Liver (tissue), 10 donors: ENCODE measurements at places on chromosomes 3 and 15. TPM values are rescaled to one million over a fixed set of nuclear protein-coding genes. Genes with fewer than 3 reads are reported as not detected.

ACKR2 gene
- total RNA-seq: 19.3 TPM

DNA sequence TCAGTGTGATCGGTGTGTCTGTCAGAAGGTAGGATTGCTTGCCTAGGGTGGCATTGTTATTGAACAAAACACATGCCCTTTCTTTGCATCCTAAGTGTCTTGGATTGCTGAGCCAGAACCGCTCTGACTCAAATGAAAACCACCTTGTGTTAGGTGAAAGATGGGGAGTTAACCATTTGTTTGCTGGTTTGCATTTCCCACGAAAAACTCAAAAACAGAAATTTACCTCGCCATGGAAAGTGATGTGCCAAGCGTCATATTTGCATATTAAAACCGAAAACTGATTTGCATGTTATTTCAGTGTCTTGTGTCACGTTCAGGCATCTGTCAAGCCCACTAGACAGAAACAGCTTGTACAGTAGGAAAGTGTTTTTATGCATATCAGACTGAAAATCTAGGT is 474.6 kb upstream of the TPRG1 start:
- no peak overlapping the region for H3K4me3 ChIP-seq
- no peak overlapping the region for H3K27ac ChIP-seq
- peaks cover 3% of the 10 kb centered on the region for H3K4me1 ChIP-seq
- DNase-seq: no peak
- H3K27me3 ChIP-seq: no peaks in the 10 kb centered on the region

DNA sequence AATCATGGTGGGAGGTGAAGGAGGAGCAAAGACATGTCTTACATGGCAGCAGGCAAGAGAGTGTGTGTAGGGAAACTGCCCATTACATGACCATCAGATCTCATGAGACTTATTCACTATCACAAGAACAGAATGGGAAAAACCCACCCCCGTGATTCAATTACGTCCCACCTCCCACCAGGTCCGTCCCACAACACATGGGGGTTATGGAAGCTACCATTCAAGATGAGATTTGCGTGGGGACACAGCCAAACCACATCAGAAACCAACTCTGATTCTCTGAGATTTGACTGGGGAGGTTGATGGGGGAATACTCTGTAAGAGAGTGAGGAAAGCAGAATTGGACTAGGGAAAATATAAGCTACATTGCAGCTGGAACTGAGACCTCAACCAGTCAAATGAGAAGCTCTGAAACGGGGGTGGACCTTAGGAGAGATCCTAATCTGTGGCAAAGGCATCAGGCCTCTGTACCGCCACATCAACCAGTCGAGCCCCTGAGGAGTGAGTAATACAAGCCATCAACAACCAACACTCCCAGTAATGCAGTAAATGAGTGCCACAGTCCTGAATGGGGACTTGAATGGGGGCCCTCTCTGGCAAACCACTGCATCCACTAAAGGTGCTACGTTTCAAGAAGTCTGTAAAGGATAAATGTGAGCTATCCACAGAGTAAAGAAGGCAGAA is 207.9 kb upstream of the GADL1 start:
- DNase-seq: no peak
- H3K27ac ChIP-seq: no peak overlapping the region
- H3K27me3 ChIP-seq: no peaks in the 10 kb centered on the region
- no peaks in the 10 kb centered on the region for H3K4me1 ChIP-seq
- no peaks in the 10 kb centered on the region for H3K36me3 ChIP-seq

RAB6B gene
- total RNA-seq: 2.8 TPM

- DNase-seq: no peak
- H3K4me1 ChIP-seq: no peaks in the 10 kb centered on the region
- no peaks in the 10 kb centered on the region for H3K27me3 ChIP-seq
- H3K36me3 ChIP-seq: no peaks in the 10 kb centered on the region
- H3K4me3 ChIP-seq: no peak overlapping the region
- H3K27ac ChIP-seq: no peak overlapping the region
These were observed 41.6 kb upstream of the DLG1 start for GRCh38 chr3:197339841-197340520.

DNA sequence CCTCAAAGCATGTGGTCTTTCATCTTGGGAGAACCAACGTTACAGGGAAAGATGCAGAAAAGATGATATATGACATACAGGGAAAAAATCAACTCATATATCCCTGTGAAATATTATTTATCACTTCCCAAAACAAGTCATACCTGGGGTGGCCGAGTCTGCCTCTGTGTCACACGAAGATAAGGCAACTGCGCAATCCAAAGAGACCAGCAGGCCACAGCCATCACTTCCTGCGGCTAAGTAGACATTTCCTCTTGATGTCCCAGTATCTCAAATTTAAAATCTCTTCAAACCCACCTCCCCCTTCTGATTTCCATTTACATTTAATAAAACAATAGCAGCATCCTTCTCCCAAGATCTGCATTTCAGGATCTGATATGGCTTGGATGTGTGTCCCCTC is 71.5 kb downstream of the IGF2BP2 start:
- no peak overlapping the region for H3K27ac ChIP-seq
- H3K27me3 ChIP-seq: no peaks in the 10 kb centered on the region
- H3K4me1 ChIP-seq: no peaks in the 10 kb centered on the region
- no peaks in the 10 kb centered on the region for H3K36me3 ChIP-seq
- no peak for DNase-seq

GRCh38 chr15:65177901-65178300 is 7.2 kb downstream of the CLPX start:
- no peak overlapping the region for H3K27ac ChIP-seq
- peaks cover 24% of the 10 kb centered on the region for H3K4me1 ChIP-seq
- no peaks in the 10 kb centered on the region for H3K27me3 ChIP-seq
- no peak overlapping the region for H3K4me3 ChIP-seq

- no peaks in the 10 kb centered on the region for H3K27me3 ChIP-seq
- no peaks in the 10 kb centered on the region for H3K4me1 ChIP-seq
- H3K4me3 ChIP-seq: no peak overlapping the region
- H3K36me3 ChIP-seq: no peaks in the 10 kb centered on the region
- DNase-seq: no peak
These were observed 137.7 kb upstream of the GRM7 start for GRCh38 chr3:6723205-6723604.

TMEM212 gene
- not detected for total RNA-seq

ROPN1 gene
- total RNA-seq: not detected

DNA sequence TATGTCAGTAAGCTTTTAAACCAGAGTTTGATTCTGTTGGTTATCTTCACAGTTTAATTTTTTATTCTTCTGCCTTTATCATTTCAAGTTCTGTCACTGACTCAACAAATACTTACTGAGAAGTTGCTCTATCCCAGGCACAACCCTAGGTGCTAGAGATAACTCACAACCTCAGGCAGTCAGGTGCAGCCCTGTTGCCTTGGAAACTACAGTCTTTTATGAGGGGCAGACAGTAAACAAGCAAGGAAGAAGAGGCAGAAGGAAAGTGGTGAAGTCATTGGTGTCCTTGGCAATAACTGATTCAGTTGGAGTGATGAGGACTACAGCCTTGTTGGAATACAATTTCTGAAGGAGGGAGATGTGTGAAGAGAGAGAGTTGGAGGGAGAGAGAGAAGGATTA is 142.1 kb upstream of the LRTM1 start:
- H3K4me3 ChIP-seq: no peak overlapping the region
- no peaks in the 10 kb centered on the region for H3K27me3 ChIP-seq
- H3K27ac ChIP-seq: no peak overlapping the region
- no peak for DNase-seq

GRCh38 chr3:10189557-10190354 is 25.0 kb downstream of the IRAK2 start:
- peaks cover 2% of the 10 kb centered on the region for H3K36me3 ChIP-seq
- H3K27ac ChIP-seq: peak overlapping the region; percentile 84
- peaks cover 48% of the 10 kb centered on the region for H3K4me1 ChIP-seq
- no peak for DNase-seq
- no peak overlapping the region for H3K4me3 ChIP-seq

- H3K27ac ChIP-seq: no peak overlapping the region
- no peak for DNase-seq
- no peak overlapping the region for H3K4me3 ChIP-seq
- no peaks in the 10 kb centered on the region for H3K36me3 ChIP-seq
- H3K27me3 ChIP-seq: no peaks in the 10 kb centered on the region
These were observed 104.4 kb downstream of the THSD4 start for GRCh38 chr15:71219645-71220044.

NANOGP8 gene
- not detected for total RNA-seq

SI gene
- total RNA-seq: not detected

DNA sequence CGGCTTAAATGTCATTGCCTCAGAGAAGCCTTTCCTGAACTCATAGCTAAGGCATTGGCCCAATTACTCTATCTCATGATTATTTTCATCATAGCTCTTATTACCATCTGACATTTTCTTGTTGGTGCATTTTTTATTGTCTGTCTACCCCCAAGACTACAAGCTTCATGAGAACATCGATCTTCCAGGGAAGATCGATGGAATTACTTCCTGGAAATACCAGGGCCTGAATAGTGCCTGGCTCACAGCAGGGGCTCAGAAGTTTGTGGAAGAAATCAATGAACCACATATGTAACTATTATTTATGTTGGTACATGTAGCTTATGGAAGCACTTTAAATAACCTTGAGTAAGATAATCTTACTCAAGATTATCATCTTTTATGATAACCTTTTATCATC is 7.7 kb upstream of the MEF2A start:
- H3K27ac ChIP-seq: no peak overlapping the region
- no peaks in the 10 kb centered on the region for H3K4me1 ChIP-seq
- H3K4me3 ChIP-seq: no peak overlapping the region
- no peak for DNase-seq
- H3K27me3 ChIP-seq: no peaks in the 10 kb centered on the region
- no peaks in the 10 kb centered on the region for H3K36me3 ChIP-seq

CAV3 gene
- not detected for total RNA-seq

DNA sequence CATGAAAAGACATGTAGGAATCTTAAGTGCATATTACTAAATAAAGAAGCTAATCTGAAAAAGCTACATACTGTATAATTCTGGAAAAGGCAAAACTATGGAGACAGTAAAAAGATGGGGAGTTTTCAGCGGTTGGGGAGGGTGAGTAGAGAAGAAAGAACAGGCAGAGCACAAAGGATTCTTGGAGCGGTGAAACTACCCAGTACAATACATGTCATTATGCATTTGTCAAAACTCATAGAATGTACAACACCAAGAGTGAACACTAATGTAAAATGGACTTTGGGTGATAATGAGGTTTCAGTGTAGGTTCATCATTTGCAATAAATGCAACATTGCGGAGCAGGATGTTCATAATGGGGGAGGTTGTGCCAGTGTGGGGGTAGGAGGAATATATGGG is 45.5 kb upstream of the CMSS1 start:
- H3K36me3 ChIP-seq: no peaks in the 10 kb centered on the region
- H3K27me3 ChIP-seq: no peaks in the 10 kb centered on the region
- no peak overlapping the region for H3K4me3 ChIP-seq
- H3K4me1 ChIP-seq: no peaks in the 10 kb centered on the region
- no peak for DNase-seq
- H3K27ac ChIP-seq: no peak overlapping the region

DNA sequence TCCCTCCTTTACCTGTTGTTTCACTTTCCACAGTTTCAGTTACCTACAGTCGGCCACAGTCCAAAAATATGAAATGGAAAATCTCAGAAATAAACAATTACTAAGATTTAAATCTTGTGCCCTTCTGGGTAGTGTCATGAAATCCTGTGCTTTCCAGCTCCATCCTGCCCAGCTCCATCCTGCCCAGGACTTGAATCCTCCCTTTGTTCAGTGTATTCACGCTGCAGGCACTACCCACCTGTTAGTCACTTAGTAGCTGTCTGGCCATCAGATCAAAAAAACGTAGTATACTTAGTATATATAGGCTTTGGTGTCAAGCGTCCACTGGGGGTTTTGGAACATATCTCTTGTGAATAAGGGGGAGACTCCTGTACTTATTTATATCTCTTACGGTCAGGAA is 329.0 kb upstream of the SEMA6D start:
- no peaks in the 10 kb centered on the region for H3K4me1 ChIP-seq
- no peak overlapping the region for H3K27ac ChIP-seq
- H3K27me3 ChIP-seq: peaks cover 2% of the 10 kb centered on the region
- no peaks in the 10 kb centered on the region for H3K36me3 ChIP-seq

- no peaks in the 10 kb centered on the region for H3K27me3 ChIP-seq
- no peak overlapping the region for H3K27ac ChIP-seq
- no peak overlapping the region for H3K4me3 ChIP-seq
- peaks cover 10% of the 10 kb centered on the region for H3K4me1 ChIP-seq
These were observed 512.7 kb downstream of the FOXP1 start for GRCh38 chr3:71070497-71071463.

DNA sequence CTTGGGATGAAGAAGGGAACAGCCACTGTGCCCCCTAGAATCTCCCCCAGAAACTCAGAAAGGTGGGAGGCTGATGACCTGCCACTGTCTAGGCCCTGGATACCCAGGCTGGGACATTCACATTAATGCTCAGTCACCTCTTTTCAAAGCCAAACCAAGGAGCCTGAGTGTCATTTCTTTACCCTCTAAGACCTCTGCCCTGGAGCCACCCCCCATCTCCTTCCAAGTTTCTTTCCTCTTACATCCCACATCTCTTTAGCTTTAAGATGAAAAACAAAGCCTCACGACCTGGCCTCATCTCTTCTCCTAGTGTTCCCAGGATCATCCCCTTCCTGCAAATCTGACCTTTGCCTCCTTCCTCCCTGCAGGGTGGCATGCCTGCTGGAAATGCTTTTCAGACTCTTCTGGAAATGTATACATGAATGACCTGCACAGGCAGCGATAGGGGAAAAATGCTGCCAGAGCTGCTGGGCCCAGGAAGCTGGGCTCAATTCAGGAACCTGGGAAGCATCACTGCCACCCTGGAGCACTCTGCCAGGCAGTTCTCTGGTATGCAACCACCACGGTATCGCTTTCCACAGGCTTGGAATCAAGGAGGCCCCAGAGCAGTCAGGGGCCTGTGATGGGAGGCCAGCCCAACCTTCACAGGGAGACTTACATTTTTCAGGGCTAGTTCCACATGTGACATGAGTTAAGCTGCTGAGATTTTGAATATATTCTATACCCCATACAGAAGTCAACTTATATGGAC is 67.6 kb downstream of the DAPK2 start:
- H3K4me1 ChIP-seq: peaks cover 8% of the 10 kb centered on the region
- H3K4me3 ChIP-seq: no peak overlapping the region
- H3K36me3 ChIP-seq: no peaks in the 10 kb centered on the region
- H3K27ac ChIP-seq: no peak overlapping the region

GABRR3 gene
- total RNA-seq: not detected

PDZRN3 gene
- 1.8 TPM for total RNA-seq

DNA sequence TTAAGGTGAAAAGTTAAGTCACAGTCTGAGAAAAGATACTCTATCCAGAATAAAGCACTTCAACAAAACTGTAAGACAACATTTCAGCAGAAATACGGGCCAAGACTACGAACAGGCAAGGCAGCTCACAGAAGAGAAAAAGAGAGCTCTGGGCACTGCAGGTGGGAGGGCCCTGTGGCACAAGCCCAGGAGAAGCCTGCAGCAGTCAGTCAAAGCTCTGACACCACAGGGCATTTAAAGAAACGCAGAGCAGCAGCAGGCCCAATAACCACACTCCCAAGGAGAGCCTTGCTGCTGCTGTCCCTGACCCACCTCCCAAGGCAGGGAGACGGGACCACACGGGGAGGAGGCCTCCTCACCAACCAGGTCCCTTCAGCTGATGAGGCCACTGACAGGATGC is 19.2 kb downstream of the CHSY1 start:
- no peaks in the 10 kb centered on the region for H3K4me1 ChIP-seq
- no peak overlapping the region for H3K27ac ChIP-seq
- no peaks in the 10 kb centered on the region for H3K36me3 ChIP-seq
- H3K4me3 ChIP-seq: no peak overlapping the region
- H3K27me3 ChIP-seq: no peaks in the 10 kb centered on the region
- no peak for DNase-seq

DNAJB8 gene
- not detected for total RNA-seq

CX3CR1 gene
- total RNA-seq: 1.9 TPM

GOLGA8T gene
- total RNA-seq: 0.19 TPM

PYGO1 gene
- total RNA-seq: 2.9 TPM
